Stimulated activated CD8-positive, alpha-beta memory T cell treated with anti-CD3 and anti-CD28 coated beads, Interleukin-7, amount 100 ng/mL, for 1 hour (primary cell): ENCODE measurements at places on chromosomes 6 and 20.

DNA sequence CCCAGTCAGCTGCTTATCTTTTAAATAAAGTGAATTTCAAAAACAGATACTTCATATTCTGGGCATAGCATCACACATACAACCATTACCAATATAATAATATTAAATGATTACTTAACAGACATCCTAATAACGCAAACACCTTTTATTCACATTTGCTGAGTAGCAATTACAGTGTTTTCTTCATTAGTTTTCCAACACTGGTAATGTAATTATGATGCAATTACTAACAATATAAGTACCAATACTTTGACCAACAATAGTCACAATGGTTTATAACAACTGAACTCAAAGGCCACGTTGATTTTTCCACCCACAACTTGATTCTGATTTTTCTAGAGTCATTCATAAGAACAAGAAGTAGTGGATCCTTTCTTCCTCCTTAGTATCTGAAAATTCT is 104.1 kb downstream of the MYB start:
- no peak for DNase-seq

- no peak for DNase-seq
Observed at GRCh38 chr20:57759724-57760123, 49.9 kb upstream of the PMEPA1 start.

DNA sequence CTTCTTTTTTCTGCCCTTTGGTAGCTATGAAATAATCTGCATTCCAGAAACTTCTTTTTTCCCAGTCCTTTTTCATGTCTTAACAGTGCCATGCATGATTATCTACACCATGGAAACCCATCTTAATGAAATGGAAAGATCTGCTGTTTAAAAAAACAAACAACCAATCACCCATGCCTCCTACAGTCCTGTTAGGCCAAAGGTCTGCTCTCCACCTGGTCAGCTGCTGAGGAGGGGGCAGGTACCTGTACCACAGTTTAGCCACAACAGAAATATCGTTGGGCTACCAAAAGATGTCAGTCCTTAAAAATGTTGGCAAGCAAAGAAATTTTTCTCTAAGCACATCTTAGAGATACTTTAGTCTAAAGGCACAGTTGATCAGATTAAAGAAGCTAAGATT is 112.6 kb downstream of the SLC16A10 start:
- DNase-seq, result no peak

GRCh38 chr6:122392564-122393350 is 6.7 kb upstream of the HSF2 start:
- DNase-seq, result no peak

DNA sequence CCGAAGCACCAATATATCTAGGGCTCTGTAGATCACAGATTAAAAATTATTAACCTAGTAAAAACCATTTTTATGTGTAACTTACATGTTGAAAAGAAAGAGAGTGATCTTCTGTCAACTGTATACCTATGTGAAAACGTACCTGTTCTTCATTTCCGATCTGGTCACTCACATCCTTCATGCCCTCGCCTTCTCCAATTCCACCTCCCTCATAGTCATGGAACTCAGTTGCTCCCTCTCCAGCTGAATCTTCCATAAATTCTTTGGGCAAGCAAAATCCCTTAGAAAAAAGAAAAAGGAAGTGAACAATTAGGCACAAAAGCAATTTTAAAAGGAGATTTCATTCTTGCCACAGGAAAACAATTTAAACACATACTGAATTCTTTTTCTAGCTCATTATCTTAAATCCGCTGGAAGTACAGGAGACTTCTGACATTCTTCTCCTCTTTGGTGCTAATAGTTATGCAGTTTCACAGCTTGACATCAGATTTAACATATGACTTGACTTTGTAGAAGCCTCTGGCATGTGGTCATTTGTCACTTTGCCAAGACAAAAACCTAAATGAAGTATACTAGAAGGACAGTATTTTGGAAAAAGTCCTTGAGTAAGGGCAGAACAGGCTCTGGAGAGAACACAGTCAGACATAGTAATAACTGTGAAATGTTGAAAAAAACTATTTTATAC is 29.5 kb upstream of the LYRM2 start:
- DNase-seq, result no peak

- no peak for DNase-seq
Observed at GRCh38 chr20:9616455-9616805, 102.0 kb downstream of the LAMP5 start.

DNA sequence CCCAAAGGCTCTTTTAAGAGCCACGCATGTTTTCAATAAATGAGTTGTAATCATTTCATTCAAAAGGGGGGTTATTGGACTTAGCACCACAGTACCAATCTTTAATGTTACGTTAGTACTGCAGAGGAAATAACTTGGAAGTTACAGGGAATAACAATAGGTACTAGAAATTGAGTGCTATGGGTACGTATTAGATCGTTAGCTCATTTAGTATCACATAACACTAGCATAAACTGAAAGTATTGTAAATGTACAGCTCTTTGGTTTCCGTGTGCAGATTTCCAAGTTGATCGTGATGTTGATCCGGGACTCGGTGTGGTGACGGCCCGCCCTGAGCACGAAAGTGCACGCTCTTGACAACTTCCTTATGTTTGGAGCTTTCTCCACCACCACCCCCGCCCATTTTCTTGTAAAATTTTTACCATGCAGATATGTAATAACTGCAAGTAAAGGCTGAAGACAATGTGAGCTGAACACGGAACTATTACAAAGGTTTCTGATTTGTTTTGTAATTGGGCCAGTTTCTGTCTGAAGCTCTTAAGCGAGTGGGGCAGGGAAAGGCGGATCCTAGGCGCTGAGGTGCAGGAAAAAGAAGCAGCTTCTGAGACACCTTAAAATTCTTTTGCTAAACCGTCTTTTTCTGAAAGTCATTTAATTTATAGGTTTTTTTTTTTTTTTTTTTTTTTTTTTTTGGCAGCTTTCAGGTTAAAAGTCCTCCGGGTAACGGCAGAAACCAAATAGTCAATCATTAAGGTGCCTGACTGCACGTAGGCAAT is 71.5 kb downstream of the HFE start:
- DNase-seq, result no peak

DNA sequence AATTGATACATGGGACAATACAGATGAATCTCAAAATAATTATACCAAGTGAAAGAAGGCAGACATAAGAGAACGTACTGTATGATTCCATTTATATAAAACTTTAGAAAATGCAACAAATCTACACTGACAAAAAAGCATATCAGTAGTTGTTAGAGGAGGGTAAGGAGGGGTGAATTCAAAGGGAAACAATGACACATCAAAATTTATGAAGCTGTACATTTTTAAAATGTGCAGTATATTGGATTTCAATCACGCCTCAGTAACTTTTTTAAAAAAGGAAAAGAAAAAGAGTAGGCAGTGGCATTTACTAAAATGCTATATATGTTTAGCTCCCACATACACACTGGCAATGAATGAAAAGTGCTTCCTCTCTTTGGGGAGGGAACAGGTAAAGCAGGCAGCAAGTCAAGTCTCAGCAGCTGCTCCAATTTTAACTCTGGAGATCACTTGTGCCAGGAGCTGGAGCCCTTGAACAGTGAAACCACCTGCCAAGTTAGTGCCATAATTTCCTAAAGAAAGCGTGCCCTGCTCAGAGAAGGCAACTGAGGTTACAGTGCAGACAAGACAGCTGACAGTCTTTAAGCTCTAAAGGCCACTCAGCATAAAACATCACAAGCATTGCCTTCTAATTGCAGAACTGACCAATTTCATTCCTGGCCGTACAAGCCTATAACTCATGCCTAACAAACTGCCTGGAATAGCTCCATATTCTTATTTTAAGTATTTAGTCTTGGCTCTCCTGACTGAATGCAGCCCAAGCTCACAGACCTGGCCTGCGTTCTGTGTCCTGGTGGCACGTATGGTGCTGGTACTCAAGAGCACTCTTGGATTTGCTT is 10.9 kb downstream of the FKBP1A start:
- no peak for DNase-seq

GRCh38 chr20:50435397-50436051 is 74.7 kb upstream of the PTPN1 start:
- DNase-seq, result no peak

DNA sequence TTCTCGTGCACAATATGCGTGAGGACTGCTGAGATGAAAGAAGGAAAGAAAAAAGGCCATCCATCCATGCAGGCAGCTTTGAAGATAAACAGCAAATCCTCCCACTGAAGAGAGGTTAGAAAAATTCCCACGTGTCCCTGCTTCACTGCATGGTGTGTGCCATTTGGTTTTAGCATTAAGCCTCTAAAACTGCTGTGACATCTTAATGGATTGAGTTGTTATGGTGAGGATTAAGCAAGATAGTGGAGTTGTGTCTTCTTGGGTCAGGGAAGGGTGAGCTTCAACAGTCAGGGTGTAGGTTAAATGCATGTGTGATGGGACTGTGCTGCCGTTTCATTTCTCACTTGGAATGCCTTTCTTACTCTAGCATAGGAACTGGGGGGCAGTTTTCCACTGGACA is 50.5 kb downstream of the ZNF831 start:
- no peak for DNase-seq

DNA sequence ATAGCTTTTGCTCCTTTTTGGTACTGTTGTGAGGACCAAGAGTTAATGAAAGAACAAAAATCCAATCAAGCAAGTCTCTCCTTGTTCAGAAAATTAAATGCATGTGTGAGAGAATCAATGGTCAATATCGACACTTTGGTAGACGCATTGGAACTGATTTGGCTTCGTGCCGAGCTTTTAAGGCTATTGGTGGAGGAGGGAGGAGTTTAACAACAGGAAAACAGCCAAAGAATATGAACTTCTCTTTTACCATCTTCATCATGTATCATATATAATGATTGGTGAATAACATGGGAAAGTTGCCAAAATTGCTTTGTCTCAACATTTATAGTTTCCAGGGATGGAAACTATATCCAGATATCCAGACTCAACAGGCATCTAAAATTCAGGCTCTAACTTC is 266.5 kb upstream of the CITED2 start:
- DNase-seq, result no peak

DNA sequence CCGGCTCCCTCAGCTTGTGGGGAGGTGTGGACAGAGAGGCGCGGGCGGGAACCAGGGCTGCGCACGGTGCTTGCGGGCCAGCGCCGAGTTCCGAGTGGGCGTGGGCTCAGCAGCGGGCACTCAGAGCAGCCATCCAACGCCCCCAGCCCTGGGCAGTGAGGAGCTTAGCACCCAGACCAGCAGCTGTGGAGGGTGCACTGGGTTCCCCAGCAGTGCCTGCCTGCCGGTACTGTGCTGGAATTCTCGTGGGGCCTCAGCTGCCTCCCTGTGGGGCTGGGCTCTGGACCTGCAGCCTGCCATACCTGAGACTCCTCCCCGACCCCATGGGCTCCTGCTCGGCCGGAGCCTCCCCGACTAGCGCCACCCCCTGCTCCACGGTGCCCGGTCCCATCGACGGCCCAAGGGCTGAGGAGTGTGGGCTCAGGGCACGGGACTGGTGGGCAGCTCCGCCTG is 92.7 kb downstream of the MANEA start:
- no peak for DNase-seq

GRCh38 chr6:75613056-75613501 is 11.4 kb downstream of the SENP6 start:
- DNase-seq, result no peak

- no peak for DNase-seq
Observed at GRCh38 chr20:24297993-24298392, 171.4 kb upstream of the SYNDIG1 start.

GRCh38 chr6:33595001-33595846 is 15.1 kb upstream of the BAK1 start:
- DNase-seq, result no peak

GRCh38 chr6:144179828-144180227 is 29.5 kb downstream of the STX11 start:
- DNase-seq, result no peak

- no peak for DNase-seq
Observed at GRCh38 chr6:37481711-37482605, 17.7 kb downstream of the CCDC167 start.

- DNase-seq, result no peak
Observed at GRCh38 chr6:117505311-117505710, 22.8 kb downstream of the DCBLD1 start.

DNA sequence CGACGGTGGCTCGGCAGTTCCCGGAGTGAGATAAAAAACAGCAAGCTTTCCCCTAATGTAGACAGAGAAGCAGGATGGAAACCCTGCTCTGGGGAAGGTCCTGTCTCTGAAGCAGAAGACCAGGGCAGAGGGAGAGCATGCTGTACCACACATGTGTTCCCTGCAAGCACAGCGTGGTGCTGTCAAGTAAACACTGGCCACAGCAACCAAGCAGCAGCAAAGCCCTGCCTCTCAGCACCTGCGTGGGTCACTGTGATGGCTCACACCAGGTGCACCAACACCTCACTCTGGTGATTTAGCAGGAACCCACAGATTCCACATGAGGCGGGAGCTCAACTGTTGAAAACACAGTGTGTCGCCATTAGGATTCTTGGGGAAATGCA is 65.2 kb upstream of the TXNDC5 start:
- DNase-seq, result no peak

- no peak for DNase-seq
Observed at GRCh38 chr6:33839399-33840047, 35.7 kb upstream of the MLN start.

GRCh38 chr6:11732036-11732631 is 46.5 kb downstream of the ADTRP start:
- DNase-seq, result no peak

DNA sequence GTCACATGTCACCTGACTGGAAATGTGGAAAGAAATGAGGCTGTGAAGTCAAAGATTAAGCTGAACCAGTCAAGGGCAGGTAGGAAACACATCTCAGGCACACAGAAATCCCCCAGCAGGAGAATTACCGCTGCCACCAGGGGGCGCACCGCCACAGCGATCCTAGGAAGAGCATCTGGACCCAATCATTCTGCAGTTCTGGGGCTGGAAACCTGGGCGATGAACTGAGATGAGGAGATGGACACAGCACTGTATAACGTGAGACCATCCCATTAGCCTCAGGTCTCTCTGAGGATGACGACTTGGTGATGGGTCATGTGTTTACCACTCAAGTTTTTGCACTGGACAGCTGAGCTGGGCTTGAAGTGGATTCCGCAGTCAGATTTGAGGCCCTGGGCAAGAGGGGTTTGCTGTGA is 6.5 kb upstream of the SLC24A3 start:
- peak; percentile 41 for DNase-seq

GRCh38 chr6:53151676-53152075 is 3.0 kb upstream of the GCM1 start:
- DNase-seq, result no peak
